ENCODE measurements at places on chromosomes 2 and 18. TPM values are rescaled to one million over a fixed set of nuclear protein-coding genes. Genes with fewer than 3 reads are reported as not detected.

Gene MOGAT1
- not detected for total RNA-seq

Gene DLGAP1
- 0.53 TPM for total RNA-seq

Gene MYCN
- total RNA-seq = 0.07 TPM

Gene SNORC
- total RNA-seq = 1.6 TPM

Gene KCNG2
- not detected for total RNA-seq

Gene ESCO1
- 13.8 TPM for total RNA-seq

Gene SERPINB3
- total RNA-seq = 0.07 TPM

Gene FNDC4
- 52.9 TPM for total RNA-seq

Gene KDSR
- 64.0 TPM for total RNA-seq

Gene PRSS56
- not detected for total RNA-seq

Gene STEAP3
- total RNA-seq = 18.4 TPM

Gene TMEM247
- not detected for total RNA-seq

Gene HOXD11
- not detected for total RNA-seq

Gene EGR4
- not detected for total RNA-seq

Gene SEMA4F
- total RNA-seq = 19.7 TPM

Gene ASAP2
- total RNA-seq = 63.4 TPM

Gene STPG4
- total RNA-seq = 0.20 TPM

Gene PDE1A
- total RNA-seq = 9.7 TPM
